ENCODE measurements at places on chromosomes 13 and 19.

- DNase-seq = peak; percentile 54
These were observed 729.0 kb downstream of the FGF9 start for GRCh38 chr13:22399801-22400420.

DNA sequence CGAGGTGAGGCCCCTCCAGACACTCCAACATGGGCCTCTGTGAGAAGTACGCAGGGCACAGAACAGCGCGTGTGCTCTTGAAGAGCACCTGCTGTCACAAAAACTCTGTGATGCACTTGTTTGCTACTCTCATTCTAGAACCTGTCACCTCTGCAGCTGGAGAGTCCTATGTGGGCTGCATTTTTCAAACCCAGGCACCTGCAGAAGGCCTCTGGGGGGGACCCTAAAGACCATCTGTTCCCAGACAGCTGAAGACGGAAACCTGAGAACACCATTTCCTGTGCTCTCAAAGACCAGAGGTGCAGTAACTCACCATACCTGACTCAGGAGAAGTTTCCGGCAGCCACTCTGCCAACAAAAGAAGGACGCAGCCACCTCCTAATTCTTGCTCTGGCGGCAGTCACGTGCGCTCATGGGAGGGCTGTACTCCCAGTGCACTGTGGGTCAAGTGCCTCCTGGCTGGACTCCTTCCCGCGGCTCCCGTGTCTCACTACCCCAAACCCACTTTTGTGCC lies 28.1 kb downstream of the RANBP3 start:
- no peak for DNase-seq

DNA sequence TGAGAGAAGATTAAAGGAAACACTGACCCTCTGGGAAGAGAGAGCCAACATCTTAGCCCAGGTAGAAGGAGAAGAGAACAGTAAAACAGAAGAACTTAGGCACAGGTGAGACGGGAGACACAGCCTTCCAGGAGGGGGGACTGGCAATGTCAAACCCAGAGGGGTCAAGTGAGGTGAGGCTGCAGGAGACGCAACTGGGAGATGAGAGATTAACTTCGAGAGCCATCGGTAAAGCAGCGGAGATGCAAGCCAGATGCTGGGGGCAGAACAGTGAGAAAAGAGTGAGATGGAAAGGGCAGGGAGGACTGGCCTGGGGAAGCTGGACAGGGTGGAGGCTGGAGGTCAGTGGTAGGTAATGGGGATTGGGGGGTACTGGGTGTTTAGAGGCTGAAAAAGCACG lies 5.2 kb downstream of the INSR start:
- no peak for DNase-seq

DNA sequence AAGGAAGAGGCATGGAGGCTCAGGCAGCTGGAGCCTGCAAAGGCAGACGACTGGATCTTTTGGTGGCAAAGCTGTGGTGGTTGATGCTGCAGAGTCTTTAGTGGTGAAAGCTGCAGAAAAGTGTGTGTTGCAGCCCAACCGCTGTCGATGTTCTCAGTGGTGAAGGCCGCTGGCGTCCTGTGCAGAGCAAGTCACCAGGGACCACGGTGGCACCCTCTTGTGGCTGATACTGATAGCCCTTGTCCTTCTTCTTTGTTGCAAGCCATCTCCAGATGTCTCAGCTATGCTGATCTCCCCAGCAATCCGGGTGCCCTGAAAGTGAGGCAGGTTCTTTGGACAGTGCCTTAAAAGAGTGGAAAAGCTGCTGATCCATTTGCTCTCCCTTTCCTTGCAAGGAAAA lies 610.9 kb upstream of the PCDH9 start:
- DNase-seq = no peak

DNA sequence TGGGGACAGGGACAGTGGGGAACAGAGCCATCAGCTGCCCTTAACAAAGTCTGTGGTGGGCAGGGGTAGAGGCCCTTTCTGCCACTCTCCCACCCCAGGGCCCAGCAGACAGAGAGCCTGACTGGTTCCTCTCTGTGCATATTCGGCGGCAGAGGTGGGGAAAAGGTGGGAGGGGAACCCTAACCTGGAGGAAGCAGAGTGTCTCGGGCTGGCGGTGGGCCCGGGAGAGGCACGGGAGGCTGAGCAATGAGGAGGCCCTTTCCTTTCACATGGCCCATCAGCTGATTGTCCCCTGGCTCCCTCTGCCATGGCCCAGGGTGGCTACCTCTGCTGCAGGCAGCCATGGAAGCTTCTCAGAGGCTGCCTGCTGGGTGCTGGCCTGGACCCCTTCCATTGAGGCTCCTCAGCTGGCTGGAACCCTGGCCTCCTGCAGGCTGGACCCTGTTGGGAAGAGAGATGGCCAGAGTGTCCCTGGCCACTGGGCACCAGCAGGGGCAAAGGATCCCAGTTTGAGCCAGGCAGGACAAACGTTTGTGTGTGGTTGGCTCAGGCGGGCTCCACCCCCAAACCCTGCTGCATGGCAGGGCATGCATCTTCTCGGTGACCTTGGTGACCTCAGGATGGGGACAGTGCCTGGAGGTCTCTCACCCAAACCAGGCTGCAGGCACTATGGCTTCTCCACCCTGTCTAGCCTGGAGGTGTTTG lies 202.8 kb upstream of the ZNF536 start:
- DNase-seq = no peak

DNA sequence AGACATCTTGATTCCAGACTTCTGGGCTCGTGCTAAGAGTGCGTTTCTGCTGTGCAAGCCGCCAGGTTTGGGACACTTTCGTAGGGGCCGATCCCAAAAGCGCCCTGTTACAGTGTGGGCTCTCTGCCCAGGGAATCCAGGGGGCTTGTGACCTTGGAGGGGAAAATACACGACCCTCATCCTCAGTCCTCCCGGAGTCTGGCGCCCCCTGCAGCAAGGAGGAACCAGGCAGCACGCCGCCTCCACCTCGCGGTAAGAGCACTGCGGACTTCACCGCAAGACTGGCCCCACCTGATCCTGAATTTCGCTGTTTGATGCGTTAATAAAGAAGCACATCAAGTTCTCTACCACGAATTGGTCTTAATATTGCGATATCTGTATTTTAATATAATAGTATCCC lies 5.2 kb downstream of the POLRMT start:
- no peak for DNase-seq

Measured in brain (organoid and tissue), 16 donors.